ENCODE measurements at places on chromosomes 1 and 21. TPM values are rescaled to one million over a fixed set of nuclear protein-coding genes. Genes with fewer than 3 reads are reported as not detected.

Gene FAM229A
- 4.4 TPM for total RNA-seq

DNA sequence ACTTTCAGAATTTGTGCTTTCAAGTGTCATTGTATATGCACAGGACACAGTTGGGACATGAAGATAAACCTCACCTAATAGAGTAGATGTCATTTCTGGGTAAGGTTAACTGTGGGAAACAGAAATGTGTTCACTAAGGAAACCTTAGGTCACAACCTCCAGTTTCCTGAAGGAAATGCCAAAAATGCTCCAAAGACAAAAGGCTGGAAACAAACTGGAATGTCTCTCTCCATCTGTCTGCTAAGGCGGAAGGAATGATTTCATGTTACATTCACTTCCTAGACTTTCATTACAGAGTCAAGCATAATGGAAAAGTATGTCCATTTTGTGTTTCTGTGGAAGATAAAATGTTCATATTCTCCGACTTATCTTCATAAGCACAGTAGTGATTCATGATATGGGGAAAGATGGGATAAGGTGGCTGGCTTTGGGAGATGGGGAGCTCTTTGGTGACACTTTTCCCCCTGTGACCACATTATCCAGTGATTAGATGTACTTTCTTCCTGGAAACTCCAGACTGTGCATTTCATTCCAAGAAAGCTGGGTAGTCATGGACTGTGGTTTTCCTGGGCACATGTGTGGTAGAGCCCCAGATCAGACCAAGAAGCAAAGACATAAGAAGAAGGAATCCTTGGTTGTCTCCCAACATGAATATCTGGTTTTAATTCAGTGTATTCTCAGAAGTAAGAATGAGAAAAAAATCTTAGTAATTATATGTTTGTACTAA, 5.7 kb downstream of the S1PR1 start:
- H3K27ac ChIP-seq, result peak overlapping the region; percentile 92
- no peaks in the 10 kb centered on the region for H3K27me3 ChIP-seq
- DNase-seq, result no peak
- H3K36me3 ChIP-seq, result peaks cover 6% of the 10 kb centered on the region
- no peak overlapping the region for H3K4me3 ChIP-seq

DNA sequence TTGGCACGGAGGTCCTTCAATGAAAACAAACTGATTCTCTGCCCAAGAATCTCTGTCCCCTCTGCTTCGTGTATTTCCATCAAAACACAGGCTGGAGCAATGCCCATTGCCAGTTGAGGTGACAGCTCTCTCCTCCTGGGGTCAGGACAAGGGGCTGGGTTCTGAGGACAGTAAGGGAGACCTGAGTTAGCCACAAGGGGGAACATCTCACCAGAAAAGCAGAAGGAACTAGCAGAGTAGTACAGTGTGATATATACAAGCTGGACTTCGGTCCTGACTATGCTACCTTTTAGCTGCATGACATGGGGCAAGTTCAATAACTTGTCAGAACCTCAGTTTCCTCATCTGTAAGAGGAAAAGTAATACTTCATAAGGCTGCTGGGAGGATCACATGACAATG, 50.3 kb downstream of the SYT2 start:
- H3K36me3 ChIP-seq, result no peaks in the 10 kb centered on the region
- peaks cover 5% of the 10 kb centered on the region for H3K27me3 ChIP-seq

DNA sequence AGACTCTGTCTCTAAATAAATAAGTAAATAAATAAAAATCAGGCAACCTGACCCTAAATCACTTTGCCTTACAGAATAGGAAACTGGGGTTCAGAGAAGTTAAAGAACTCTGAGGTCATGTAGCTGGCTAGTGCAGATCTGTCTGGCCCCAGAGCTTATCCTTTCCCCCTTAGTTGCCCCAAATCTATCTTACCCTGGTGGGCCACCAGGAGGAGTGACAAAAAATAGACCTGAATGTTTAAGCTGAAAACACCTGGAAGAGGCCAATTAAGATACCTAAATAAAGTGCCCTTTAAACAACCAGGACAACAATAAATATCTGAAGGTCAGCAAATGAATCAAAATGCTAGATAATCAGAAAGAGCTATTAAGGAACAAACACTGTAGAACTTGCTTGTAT, 59.7 kb downstream of the TEX35 start:
- H3K4me3 ChIP-seq, result no peak overlapping the region
- no peak overlapping the region for H3K27ac ChIP-seq

DNA sequence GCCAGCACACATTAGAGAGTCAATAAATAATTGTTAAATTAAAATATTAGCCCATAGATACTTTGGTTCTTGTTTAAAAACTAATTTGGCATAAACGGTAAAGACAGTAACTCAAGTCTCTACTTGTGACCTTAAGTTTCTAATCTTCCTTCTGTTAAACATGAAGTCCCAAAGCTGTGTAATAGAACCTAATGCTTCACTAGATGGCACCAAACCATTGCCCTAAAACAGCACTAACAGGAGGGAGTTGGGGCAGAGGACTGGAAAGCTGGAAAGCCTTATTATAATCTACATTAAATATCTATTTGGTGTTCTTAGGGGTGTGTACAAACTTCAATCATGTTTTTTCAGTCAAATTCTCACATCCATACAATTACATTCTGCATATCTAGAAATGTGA, 176.7 kb downstream of the OLFM3 start:
- no peaks in the 10 kb centered on the region for H3K27me3 ChIP-seq
- no peaks in the 10 kb centered on the region for H3K36me3 ChIP-seq
- no peak overlapping the region for H3K27ac ChIP-seq
- DNase-seq, result no peak
- no peak overlapping the region for H3K4me3 ChIP-seq

DNA sequence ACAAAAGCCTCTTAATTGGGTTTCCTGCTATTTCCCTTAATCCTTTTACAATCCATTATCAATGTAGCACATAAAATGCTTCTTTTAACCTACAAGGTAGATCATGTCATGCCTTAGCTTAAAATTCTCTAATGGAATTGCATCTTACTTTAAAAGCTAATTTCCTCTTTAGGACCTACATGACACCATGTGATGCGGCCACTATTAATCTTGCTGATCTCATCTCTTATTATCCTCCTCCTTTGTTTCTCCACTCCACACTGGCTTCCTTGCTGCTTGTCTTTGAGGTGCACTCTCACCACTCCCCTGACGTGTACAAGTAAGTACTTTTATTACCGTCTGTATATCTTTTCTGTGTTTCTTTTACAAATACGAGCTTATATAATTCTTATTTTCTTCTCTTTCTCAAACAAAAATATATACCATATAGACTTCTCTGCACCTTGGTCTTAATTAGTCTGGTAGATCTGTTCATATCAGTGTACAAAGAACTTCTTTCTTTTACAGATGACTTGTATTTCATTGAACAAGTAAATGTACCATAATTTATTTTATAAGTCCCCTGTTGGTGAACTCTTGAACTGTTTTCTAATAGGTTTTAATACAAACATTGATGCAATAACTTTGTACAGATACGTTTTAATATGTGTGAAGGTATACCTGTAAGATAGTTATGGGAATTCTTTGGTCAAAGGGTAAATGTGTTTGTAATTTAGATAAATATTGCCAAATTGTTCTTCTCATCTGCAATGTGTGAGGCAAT, 28.2 kb downstream of the GPR88 start:
- no peak overlapping the region for H3K27ac ChIP-seq
- no peaks in the 10 kb centered on the region for H3K27me3 ChIP-seq
- no peaks in the 10 kb centered on the region for H3K4me1 ChIP-seq
- no peak overlapping the region for H3K4me3 ChIP-seq

Data from heart left ventricle (tissue), 16 donors.